Endodermal cell (in vitro differentiated cells): ENCODE measurements at places on chromosomes 7 and 10. TPM values are rescaled to one million over a fixed set of nuclear protein-coding genes. Genes with fewer than 3 reads are reported as not detected.

DNA sequence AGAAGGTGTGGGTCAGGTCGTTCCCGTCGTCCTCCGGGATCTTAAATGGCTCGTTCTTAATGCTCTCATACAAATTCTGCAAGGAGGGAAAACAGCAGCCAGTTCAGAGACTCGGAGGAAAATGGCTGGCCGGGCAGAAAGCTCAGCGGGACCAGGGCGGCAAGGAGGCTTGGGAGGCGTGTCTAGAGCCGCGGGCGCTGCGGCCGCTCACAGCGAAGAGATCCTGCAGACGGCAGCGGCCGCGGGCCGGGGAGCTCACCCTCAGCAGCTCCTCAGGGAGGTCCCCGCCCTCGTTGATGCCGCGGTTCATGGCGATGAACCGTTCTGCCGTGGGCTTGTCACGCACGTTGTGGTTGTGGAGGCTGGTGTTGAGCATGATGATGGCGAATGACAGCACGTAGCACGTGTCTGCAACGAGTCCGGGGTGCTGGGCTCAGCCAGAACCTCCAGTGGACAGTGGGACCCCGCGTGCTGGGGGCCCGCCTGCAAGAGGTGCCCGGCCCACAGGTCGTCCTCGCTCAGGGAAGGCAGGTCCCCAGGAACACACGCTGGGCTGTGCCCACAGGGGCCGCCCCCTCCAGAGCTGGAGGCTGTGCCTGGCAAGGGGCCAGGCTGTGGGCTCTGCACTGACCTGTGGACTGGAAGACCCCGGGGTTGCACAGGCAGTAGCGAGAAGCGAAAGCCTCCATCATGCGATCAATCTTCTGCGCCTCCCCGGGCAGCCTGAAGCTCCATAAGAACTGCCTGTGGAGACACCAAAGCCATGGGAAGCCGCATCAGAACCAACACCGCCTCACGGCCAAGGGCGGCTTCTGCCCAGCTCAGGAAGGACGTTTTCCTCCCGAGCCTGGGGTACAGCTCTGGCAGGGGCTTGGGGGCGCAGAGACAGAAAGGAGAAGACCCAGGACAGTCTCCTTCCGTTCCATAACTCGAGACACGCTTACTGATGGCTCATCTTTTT, 101.6 kb downstream of the CYTH3 start:
- H3K36me3 ChIP-seq, result no peaks in the 10 kb centered on the region
- no peak overlapping the region for H3K27ac ChIP-seq

DNA sequence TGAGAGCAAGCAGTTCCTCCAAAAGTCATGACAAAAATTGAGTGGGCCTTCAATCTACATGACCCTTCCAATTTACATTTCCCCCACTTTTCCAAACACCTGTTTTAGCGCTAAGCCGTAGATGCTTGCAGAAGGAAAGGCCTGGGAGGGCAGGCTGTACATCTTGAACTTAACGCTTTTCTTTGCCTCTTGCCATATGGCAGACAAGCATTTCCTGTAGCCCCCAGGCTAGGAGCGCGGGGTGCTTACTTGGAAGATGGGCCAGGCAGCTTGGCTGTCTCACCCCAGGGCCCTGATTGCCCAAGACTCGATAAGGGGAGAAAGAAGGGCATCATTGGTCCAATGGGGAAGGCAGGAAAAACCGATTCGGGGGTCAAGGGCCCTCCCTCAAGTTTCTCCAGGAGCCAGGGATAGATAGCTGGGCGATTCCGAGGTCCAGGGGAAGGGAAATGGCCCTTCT, 1.8 kb downstream of the HOXA10 start:
- H3K27ac ChIP-seq, result no peak overlapping the region
- DNase-seq, result peak; percentile 49
- H3K4me3 ChIP-seq, result no peak overlapping the region
- H3K36me3 ChIP-seq, result no peaks in the 10 kb centered on the region

GRCh38 chr7:24498439-24498838, 74.8 kb upstream of the PALS2 start:
- DNase-seq, result no peak
- no peak overlapping the region for H3K4me3 ChIP-seq
- no peaks in the 10 kb centered on the region for H3K36me3 ChIP-seq
- no peak overlapping the region for H3K27ac ChIP-seq

- no peaks in the 10 kb centered on the region for H3K4me1 ChIP-seq
- peak; percentile 53 for DNase-seq
- no peak overlapping the region for H3K4me3 ChIP-seq
- no peak overlapping the region for H3K27ac ChIP-seq
- no peaks in the 10 kb centered on the region for H3K27me3 ChIP-seq
These were observed 42.1 kb downstream of the ASB4 start for GRCh38 chr7:95527776-95528250.

GRCh38 chr10:104321226-104321625, 17.0 kb downstream of the ITPRIP start:
- no peak for DNase-seq
- H3K27ac ChIP-seq, result no peak overlapping the region
- H3K27me3 ChIP-seq, result no peaks in the 10 kb centered on the region
- H3K4me3 ChIP-seq, result no peak overlapping the region
- peaks cover 5% of the 10 kb centered on the region for H3K36me3 ChIP-seq

GRCh38 chr7:81519886-81520285, 250.0 kb downstream of the HGF start:
- H3K4me1 ChIP-seq, result no peaks in the 10 kb centered on the region
- DNase-seq, result no peak

DNA sequence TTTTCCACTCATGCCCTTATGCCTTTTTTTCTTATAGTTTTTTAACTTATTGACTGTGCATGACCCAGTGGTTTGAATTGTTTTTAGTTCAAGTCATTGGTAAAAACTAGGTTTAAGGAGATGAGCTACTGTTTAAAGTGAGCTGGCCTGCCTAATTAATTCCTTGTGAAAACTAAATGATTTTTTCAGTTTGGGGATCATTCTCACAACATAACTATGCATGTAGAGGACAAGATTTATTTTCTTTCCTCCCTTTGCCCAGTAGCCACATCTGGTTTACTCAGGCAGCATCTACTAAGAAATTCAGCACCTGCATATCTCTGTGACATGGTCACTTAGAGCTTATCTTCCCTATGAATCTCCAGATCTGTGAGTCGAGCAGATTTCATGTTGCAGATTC, 1.7 kb downstream of the ADO start:
- H3K4me1 ChIP-seq, result peaks cover 8% of the 10 kb centered on the region
- no peak overlapping the region for H3K27ac ChIP-seq
- H3K4me3 ChIP-seq, result peak overlapping the region; percentile 85
- peaks cover 3% of the 10 kb centered on the region for H3K27me3 ChIP-seq
- H3K36me3 ChIP-seq, result peaks cover 3% of the 10 kb centered on the region

DNA sequence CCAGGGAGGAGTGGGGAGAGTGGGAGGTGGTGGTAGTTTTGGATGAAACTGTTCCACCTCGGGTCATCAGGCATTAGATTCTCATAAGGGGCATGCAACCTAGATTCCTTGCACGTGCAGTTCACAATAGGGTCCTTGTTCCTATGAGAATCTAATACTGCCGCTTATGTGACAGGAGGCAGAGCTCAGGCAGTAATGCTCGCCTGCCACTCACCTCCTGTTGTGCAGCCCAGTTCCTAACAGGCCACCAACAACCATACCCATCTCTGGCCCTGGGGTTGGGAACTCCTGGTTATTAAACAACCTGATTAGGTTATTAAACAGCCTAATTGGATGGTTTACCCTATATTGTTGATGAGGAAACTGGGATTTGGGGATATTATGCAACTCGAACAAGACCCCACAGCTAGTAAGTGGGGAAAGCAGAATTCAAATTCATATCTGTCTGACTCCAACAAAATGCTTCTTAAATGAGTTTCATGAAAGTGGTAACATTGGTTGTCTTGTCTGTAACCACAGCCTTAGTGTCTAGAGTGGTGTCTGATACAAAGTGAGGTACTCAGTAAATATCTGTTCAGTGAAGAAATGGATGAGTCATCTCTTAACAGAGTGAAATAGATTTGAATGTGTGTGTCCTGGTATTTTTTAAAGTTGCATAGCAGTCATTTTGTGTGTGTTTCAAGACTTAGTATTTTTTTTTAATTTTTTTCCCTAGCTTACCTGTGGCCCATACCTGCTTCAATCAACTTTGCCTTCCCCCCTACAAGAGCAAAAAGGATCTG, 101.6 kb downstream of the HECTD2 start:
- H3K4me1 ChIP-seq, result no peaks in the 10 kb centered on the region
- no peak overlapping the region for H3K27ac ChIP-seq
- no peaks in the 10 kb centered on the region for H3K36me3 ChIP-seq
- no peak overlapping the region for H3K4me3 ChIP-seq
- no peaks in the 10 kb centered on the region for H3K27me3 ChIP-seq

GRCh38 chr10:88721392-88721791, 15.3 kb downstream of the LIPK start:
- no peak overlapping the region for H3K27ac ChIP-seq
- DNase-seq, result no peak
- H3K36me3 ChIP-seq, result no peaks in the 10 kb centered on the region
- no peak overlapping the region for H3K4me3 ChIP-seq
- no peaks in the 10 kb centered on the region for H3K4me1 ChIP-seq
- peaks cover 2% of the 10 kb centered on the region for H3K27me3 ChIP-seq

- no peak for DNase-seq
- no peaks in the 10 kb centered on the region for H3K4me1 ChIP-seq
- H3K27me3 ChIP-seq, result no peaks in the 10 kb centered on the region
- H3K27ac ChIP-seq, result no peak overlapping the region
These were observed 25.4 kb downstream of the KAT6B start for GRCh38 chr10:74851831-74852230.

DNA sequence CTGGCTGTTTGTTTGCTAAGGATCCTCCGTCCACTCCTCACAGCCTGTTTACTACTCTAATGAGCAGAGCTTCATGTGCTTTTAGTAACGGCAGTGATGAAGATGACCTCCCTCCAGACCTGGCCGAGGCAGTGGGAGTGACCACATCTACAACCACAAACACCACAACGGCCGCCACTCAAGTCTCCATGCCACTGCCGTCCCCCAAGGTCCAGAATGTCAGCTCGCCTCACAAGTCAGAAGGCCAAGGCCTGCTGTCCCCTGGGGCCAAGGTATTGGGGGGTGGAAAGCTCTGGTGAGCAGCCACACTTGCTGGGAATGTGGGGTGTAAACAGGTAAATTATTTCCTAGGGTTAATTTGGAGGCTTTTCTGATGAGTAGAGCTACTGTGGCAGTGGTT, 926.4 kb downstream of the IPMK start:
- no peak overlapping the region for H3K27ac ChIP-seq
- DNase-seq, result no peak
- no peak overlapping the region for H3K4me3 ChIP-seq
- H3K4me1 ChIP-seq, result no peaks in the 10 kb centered on the region
- H3K36me3 ChIP-seq, result no peaks in the 10 kb centered on the region
- H3K27me3 ChIP-seq, result no peaks in the 10 kb centered on the region

DNA sequence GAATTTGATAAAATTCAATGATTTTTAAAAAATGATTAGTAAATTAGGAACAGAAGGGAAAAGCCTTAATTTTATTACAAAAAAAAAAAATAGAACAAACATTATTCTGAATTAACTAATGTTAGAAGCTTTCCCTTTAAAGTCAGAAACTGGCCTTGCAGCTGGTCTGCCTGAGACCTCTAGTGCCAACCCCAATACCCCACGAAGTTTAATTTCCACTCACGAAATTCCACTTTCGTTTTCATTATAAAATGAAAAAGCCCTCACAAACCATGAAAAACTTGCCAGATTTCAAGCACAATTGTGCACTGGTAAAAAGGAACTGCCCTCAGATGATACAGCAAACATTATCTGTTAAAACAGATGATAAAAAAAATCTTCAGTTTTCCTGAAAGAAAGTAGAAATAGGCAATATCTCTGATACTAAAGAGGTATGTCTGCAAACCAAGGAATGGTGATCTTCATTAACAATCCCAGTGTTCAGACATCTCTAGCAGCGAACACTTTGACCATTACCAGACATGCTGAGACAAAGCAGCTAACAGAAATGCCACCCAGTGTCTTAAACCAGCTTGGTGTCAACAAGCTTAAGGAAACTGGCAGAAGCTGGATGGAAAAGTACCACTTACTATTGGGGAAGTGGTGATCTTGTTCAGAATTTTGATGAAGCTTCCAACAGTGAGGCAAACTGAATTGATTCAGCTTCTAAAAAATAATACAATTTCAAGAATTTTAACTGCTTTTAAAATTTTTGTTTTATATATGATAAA, 80.2 kb downstream of the PALS2 start:
- no peaks in the 10 kb centered on the region for H3K27me3 ChIP-seq
- H3K27ac ChIP-seq, result no peak overlapping the region
- H3K36me3 ChIP-seq, result peaks cover 23% of the 10 kb centered on the region

- H3K27me3 ChIP-seq, result no peaks in the 10 kb centered on the region
- DNase-seq, result no peak
- H3K27ac ChIP-seq, result no peak overlapping the region
- H3K4me1 ChIP-seq, result no peaks in the 10 kb centered on the region
These were observed 21.7 kb downstream of the DOCK4 start for GRCh38 chr7:112184455-112184854.

DNA sequence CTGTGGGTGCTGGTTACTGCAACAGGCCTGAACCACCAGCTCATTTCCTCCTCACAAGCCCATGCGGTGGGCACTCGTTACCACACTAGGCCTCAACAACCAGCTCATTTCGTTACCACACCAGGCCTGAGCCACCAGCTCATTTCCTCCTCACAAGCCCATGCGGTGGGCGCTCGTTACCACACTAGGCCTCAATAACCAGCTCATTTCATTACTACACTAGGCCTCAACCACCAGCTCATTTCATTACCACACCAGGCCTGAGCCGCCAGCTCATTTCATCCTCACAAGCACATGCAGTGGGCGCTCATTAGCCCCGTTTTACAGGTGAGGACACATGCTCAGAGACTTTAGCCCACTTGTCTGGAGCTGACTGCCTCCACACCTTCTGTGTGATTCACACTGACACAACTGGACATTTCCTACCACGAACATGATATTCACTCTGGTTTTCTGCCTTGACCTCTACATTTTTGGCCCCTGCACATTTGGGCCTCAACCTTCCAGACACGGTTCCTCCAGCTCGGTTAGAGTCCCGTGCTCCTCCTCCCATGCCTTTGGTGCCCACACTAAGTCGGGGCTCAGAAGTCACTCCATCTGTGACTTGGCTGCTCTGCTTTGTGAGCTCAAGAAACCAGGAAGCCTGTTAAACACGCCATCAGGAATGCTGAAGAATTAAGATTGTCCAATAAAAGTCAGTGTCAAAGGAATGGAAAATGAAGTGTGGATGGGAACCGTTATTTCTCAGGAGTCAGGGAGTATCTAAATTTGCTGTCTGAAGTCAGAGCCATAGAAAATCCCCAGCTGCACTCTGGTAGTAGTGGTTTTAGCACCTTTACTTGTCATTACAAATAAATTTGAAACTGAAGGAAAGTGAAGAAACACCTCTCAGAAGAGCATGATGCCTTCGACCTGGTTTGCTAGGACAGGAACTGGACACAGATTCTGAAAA, 55.8 kb upstream of the LANCL2 start:
- no peaks in the 10 kb centered on the region for H3K27me3 ChIP-seq
- no peaks in the 10 kb centered on the region for H3K36me3 ChIP-seq
- no peak overlapping the region for H3K27ac ChIP-seq
- no peaks in the 10 kb centered on the region for H3K4me1 ChIP-seq
- no peak for DNase-seq

RPEL1 gene
- total RNA-seq, result not detected in 3 replicates

SKIDA1 gene
- total RNA-seq, result 11.2 to 31.6 TPM (median 12.0 TPM) in 3 replicates

PCDH15 gene
- total RNA-seq, result 0.13 to 0.58 TPM (median 0.42 TPM) in 3 replicates

RSPH10B gene
- total RNA-seq, result 0.68 and 0.73 TPM in 2 replicates

PDE1C gene
- total RNA-seq, result 0.26 and 0.29 TPM in 2 replicates

SYNPO2L gene
- total RNA-seq, result 0.15 to 0.20 TPM (median 0.16 TPM) in 3 replicates

C10orf95 gene
- 0.35 and 0.56 TPM in 2 replicates for total RNA-seq

RAB19 gene
- 3.6 to 6.9 TPM (median 5.7 TPM) in 3 replicates for total RNA-seq

SEC23IP gene
- total RNA-seq, result 70.5 and 87.1 TPM in 2 replicates

LLCFC1 gene
- total RNA-seq, result not detected in 2 replicates

GPR26 gene
- total RNA-seq, result not detected in 2 replicates

GRM8 gene
- 0.93 to 1.7 TPM (median 1.6 TPM) in 3 replicates for total RNA-seq

BEND7 gene
- 3.1 to 5.3 TPM (median 4.1 TPM) in 3 replicates for total RNA-seq

SSC4D gene
- total RNA-seq, result 18.3 and 21.9 TPM in 2 replicates

DRGX gene
- not detected in 2 replicates for total RNA-seq

AKR1D1 gene
- total RNA-seq, result not detected in 3 replicates

KCNMA1 gene
- total RNA-seq, result 0.55 to 0.70 TPM (median 0.63 TPM) in 3 replicates
